ENCODE measurements at places on chromosomes 5 and 9.

DNA sequence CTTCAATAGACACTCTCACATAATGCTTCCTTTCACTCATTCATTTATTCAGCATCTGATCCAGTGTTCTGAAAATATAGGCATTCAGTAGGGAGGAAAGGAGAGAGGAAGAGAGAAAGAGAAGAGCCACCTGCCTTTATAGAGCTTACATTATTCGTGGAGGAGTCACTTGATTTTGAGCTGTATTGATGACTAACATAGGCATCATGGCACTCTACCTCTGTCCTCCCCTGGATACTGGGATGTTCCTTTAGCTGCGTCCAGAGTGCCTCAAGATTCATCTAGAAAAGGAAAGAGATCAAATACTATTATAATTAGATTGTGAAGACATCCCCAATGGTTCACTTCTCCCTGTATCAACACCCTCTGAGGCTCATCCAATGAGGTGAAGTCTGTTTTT is 345.1 kb downstream of the SPATA31D1 start:
- DNase-seq, result no peak

GRCh38 chr5:170144286-170145023 is 38.8 kb downstream of the FOXI1 start:
- DNase-seq, result no peak

DNA sequence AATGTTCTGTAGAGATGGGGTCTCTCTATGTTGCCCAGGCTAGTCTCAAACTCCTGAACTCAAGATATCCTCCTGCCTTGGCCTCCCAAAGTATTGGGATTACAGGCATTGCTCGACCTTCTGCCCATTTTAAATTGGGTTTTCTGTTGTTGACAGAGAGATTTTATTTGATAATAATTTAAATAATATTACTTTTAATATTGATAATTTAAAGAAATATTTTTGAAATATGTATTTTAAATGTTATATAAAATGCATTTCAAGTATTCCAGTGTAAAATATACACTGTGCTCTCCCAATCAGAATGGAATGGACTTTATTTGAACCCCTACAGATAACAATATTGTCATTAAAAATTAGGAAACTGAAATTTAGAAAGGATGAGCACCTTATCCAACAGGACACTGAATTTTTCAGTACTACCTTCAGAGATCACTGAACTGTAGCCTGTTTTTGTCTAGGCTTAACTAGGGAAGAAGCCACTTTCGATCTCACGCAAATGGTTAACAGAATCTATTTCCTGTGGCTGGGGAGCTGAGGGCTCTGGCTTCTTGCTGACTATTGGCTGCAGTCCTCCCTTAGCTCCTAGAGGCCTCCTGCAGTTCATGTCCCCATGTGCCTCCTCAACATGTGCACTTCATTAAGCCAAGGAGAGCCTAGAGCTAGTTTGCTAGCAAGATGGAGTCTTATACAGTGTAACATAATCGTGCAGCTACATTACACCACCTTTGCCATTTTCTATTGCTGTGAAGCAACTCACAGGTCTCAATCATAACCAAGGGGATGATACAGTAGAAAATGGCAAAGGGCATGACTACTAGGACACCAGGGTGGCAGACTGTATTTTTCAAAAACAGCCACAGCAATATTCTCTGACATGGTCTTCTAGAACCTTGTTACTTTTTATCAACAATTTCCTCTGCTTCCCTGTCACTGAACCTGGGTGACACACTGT is 150.0 kb downstream of the CDC42SE2 start:
- no peak for DNase-seq

DNA sequence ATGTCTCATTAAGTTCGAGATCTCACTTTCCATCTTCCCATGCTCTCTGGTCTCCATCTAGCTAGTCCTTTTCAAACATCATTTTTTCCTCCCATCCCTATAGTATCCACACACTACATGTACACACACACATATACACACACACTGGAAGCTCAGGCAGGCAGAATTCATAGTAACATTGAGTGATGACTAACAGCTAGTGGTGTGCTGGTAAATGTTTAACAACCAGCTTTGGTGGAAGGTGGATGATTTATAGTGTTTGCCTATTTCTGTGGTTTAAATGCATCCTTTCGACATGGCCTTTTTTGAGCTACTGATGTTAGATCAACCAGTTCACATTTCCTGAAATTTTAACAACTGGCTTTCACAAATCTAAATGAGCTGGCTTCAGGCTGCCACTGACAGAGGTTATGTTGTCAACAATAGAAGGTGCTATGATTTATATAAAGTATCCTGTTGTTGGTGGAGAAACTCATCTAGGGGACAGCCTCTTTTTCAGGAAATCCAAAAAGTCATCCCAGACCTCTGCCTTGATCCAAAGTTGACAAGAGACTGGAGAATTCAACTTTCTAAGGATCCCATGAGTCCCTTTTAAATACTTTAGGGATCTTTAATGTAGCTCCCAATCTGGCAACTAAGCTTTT is 117.8 kb downstream of the CCDC192 start:
- DNase-seq, result no peak

GRCh38 chr9:108515856-108516255 is 339.9 kb downstream of the ACTL7B start:
- DNase-seq, result no peak

DNA sequence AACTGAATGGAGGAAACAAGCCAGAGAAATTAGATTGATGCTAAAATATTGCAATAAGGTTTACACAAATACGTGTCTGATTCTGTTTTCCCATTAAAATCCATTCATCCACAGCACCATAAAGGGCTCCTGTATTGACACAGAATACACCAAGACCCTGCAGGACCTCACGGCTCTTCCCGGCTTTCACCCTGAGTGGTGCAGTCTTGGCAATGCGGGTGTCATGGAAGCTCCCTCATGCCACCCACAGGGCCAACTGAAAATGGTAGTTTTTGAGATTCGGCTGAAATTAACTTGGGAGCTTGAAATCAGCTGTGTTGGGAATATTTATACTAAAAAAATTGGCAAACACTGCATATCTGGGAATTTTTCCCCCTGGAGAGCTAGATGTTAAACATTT is 17.3 kb upstream of the EXOC3 start:
- DNase-seq, result no peak

DNA sequence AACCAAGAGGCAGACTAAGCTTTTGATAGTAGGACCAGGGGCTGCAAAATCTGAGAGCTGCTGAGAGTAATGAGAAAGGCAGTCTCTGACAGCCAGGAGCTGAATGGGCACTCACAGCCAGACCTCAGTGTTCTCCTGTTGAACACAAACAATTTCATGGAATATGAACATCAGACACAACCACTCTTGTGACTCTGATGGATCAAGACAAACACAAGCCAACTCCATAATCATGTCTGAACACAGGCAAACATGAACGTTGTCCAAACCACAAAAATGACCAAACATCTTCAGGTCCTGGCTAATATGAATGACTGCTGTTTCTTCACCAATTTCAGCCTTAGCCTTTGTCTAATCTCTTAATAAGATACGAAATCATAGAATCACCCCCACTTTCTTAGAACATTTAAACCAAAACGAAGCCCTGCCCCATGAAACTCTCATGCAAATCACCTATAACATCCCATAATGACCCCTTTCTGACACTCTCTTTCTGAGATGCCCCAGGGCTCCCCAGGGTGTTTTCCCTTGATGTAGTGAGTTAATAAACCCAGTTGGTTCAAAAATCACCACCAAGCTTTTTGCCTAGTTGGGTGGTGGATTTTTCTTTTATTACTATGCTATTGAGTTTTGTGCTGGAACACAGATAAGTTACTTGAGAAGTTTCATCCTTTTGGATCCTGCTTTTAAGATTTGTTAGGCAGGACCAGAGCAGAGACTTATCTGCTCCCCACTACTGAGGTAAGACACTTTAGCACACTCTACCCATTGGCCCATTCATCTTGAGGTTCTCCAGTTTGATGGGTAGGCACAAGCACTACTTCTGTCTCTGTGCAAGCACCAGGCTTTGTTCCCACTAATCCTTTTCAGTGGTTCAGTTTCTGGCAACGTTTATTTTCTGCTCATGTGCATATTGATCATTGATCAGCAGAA is 5.9 kb upstream of the ERAP2 start:
- DNase-seq, result no peak

DNA sequence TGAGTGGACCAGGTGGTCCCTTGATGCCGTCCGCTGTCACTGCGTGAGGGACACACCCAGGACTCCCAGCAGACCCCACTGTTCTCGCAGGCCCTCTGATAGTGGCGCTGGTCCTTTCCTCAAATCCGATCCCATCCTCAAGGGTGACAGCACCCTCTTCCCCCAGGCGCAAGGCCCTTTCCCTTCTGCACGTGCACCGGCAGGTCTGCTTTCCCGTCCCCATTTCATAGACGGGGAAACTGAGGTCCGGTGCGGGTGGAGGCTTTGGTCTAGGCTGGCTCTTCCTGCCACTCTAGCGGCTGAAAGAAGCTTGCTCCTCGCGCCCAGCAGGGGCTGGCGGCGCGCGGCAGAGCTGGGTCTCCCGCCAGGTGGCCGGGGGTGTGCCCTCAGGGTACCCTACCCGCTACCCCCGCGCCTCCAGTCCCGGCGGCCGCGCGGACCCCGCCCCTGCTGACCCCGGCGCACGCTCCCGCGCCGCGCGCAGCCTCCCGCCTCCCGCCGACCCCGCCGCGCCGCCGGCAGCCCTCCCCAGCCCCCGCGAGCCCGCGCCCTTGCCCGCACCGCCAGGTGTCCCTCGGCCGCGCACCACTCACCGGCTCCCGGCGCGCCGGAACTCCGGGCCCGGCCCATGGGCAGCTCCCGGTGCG is 453 bp downstream of the RASGEF1C start:
- DNase-seq, result peak; percentile 8

DNA sequence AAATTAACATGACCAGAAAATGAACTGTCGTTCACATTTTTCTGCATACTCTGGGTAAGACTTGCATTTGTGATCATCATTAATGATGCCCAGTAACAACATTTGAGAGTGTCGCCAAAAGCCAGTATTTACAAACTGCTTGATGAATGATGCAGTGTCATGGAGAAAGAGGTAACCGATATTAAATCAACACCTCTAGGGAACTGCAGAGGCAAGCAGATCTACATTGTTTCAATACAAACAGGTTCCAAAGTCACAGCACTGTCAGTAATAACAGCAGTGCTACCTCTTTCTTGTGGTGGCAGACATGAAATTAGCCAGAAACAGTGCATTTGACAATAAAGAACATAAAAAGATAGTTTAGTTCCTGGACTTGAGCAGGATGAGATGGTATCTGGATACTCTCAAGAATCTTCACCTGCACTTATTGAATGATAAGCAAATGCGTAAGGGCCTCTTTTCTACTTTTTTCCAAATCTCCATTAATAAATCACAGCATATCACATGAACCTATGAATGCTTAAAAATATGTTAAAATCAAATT is 456.6 kb downstream of the ARHGEF28 start:
- DNase-seq, result no peak
